Lower leg skin (tissue), 4 donors: ENCODE measurements at places on chromosomes 16 and 17. TPM values are rescaled to one million over a fixed set of nuclear protein-coding genes. Genes with fewer than 3 reads are reported as not detected.

The WDR90 gene
- 17.4 TPM for total RNA-seq

DNA sequence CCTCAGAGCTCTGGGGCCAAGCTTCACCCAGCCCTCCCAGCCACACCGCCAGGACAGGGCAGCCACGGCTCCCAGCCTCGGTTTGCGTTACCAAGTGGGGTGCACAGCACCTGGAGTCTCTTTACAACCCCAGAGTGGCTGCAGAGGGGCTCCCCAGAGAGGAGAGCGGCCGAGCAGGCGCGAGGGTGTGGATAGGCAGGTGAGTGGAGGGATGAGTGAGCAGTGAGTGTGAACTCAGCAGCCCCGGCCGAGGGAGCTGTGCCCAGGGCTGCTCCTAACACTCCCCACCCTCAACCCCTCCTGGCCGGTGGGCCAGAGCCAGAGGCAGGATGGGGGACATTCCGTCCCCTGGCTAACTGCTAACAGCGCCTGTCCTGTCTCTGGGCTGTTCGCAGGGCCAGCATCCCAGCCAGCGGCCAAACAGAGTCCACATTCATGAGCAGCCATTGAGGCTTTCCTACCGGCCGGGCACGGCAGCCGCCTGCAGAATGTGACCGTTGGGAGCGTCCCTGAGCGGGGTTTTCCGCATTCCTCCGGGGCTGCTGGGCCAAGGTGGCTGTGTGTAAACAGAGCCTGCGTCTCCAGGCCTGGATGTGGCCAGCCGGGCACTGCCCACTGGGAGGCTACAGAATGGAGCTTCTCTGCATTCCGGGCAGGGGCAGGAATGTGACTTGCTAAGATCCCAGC is 5.3 kb downstream of the ZNF469 start:
- no peak for DNase-seq

- DNase-seq = no peak
Observed at GRCh38 chr16:87620201-87620495, 17.8 kb downstream of the JPH3 start.

GRCh38 chr16:89798832-89799370 is 17.5 kb downstream of the FANCA start:
- no peak for DNase-seq

The GUCY2D gene
- 0.13 TPM for total RNA-seq

The PLA2G10 gene
- total RNA-seq = not detected

DNA sequence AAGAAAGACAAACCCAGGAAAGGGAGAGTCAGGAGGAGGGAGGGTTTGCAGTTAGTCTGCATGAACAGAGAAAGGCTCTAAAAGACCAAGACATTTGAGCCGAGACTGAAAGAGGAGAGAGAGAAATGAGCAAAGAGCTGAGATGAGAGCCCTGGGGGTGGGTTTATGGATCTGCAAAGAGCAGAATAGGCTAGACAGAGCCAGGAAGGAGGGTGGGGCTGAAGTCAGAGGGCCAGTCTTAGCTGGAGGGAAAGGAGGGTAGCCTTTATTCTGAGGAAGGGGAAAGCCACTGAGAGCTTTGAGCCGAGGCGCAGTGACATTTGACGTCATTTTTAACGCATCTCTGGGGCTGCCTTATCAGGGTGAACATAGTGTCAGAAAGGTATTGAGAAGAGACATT is 85.7 kb upstream of the CDH13 start:
- DNase-seq = no peak

- DNase-seq = no peak
Observed at GRCh38 chr17:48549281-48549630, 4.3 kb upstream of the HOXB2 start.

- DNase-seq = no peak
Observed at GRCh38 chr17:27318633-27319032, 24.7 kb downstream of the WSB1 start.

GRCh38 chr17:1188812-1189504 is 9.2 kb upstream of the ABR start:
- peak; percentile 95 for DNase-seq

The ASPA gene
- total RNA-seq = 3.2 TPM

DNA sequence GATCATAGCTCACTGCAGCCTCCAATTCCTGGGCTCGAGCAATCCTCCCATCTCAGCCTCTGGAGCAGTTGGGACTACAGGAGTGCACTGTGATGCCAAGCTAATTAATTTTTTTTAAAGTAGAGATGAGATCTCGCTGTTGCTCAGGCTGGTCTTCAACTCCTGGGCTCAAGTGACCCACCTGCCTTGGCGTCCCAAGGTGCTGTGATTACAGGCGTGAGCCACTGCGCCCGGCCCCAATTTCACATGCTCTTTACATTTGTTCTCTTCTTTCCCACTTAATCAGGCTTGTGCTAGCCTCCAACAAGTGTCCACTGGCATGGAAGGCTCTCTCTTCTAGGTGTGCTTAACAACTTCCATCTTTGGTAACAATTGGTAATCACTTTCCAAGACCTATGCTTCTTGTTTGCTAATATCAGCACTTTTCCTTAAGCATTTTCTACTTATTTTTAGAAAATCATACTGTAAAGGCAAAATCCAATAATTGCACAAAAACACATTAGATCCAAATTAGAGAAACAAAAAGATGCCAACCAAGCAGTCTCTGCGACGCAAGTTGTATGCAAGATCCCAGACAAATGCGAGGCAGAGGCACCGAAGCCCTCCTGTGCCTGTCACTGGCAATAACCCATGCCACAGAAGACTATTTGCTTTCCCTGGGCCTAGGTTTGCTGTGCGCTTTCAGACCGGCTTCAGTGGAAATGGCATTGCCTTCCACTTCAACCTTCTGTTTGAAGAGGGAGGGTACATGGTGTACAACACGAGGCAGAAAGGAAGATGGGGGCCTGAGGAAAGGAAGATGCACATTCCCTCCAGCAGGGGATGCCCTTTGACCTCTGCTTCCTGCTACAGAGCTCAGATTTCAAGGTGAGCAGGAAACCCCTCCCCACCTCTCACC is 52.6 kb downstream of the NOS2 start:
- peak; percentile 60 for DNase-seq

The CCDC40 gene
- 1.4 TPM for total RNA-seq

The LGALS9B gene
- 0.13 TPM for total RNA-seq

The ANKFY1 gene
- total RNA-seq = 35.7 TPM

GRCh38 chr17:16915752-16916556 is 56.0 kb downstream of the TNFRSF13B start:
- no peak for DNase-seq

The MYH13 gene
- total RNA-seq = not detected

DNA sequence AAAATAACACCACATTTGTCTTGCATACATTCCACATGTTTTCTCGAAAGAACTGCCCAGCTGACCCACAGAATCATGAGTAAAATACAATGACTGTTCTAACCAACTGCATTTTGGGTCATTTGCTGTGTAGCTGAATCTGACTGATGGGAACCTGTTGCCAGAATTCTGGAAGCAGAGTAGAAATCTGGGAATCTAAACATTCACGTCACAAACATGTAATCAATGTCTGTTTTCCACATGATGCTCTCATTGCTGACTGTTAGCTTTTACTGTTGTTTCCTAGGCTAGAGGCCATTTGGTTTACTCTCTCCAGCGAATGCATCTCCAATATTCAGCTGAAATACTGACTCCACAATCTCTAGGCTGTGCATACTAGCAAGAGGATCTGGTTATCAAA is 710.1 kb downstream of the KCNJ2 start:
- DNase-seq = no peak

DNA sequence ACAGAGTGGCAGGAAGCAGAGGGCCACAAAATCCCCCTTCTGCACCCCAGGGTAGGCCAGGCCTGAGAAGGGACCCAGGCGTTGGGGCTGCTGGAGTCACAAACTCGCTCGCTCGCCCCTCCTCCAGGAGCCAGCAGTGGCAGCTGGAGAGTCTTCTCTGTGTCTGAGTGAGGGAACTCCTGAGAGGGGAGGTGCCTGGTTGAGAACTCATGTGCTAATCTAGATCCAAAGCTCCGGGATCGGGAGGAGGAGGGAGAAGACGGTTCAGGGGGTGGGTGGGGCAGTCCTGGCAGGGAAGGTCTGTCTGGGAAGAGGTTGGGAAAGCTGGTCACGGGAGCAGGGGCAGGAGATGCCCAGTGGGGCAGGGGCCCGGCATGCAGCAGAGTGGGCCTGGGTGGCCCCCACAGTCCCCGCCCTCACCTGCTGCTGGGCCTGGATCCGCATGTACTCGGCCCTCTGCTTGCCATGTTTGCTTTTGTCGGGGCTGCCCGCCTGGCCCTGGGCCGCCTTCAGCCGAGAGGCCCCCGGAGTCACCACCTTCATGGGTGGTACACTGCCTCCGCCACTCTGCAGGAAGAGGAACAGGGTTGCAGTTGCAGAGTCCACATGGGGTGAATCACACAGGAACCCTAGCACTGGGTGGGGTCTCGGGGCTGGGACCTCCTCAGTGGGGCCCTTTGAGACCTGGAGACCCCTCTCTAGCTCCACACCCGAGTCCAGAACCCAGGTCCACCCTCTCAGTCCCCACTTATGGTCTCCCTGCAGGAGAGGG is 62.2 kb downstream of the SRCIN1 start:
- DNase-seq = no peak

GRCh38 chr16:78709137-78709884 is 609.9 kb downstream of the WWOX start:
- no peak for DNase-seq

GRCh38 chr16:2787406-2787805 is at the start of gene PRSS33:
Gene PRSS33, minus strand, starts transcription at chr16:2787560. Its CDS starts 1,013 bp downstream, at chr16:2786547.
- DNase-seq = no peak

GRCh38 chr17:80720610-80721577 is 176.3 kb downstream of the RPTOR start:
- no peak for DNase-seq

DNA sequence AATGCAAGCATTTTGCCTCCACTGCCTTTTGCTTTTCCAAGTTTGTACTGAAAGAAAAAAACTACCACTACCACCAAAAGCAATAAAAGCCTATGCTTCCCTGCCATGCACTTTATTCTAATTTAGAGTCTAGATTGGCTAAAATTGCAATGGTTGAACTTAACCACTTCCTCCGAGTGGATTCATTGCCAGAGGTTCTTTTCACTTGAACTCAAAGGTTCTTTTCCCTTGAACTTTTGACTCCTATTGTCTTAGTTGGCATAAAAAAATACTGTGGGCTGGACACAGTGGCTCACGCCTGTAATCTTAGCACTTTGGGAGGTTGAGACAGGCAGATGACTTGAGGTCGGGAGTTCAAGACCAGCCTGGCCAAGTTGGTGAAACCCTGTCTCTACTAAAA is 319.8 kb upstream of the GOT2 start:
- DNase-seq = no peak

DNA sequence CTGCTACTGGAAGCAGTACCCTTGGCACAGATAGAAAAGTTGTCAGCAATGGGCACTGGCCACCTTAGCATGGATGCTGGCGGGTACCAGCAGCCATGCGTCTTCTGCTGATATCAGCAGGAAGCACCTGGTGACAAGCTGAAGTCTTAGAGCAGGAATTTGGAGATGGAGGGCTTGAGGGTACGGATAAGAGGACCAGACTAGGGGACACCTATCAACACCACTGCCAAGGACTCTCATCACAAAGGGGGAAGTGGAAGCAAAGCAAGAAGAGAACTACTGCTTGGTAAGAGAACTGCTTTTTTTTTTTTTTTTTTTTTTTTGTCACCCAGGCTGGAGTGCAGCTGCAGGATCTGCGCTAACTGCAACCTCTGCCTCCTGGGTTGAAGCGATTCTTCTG is 35.4 kb upstream of the LYRM9 start:
- no peak for DNase-seq

DNA sequence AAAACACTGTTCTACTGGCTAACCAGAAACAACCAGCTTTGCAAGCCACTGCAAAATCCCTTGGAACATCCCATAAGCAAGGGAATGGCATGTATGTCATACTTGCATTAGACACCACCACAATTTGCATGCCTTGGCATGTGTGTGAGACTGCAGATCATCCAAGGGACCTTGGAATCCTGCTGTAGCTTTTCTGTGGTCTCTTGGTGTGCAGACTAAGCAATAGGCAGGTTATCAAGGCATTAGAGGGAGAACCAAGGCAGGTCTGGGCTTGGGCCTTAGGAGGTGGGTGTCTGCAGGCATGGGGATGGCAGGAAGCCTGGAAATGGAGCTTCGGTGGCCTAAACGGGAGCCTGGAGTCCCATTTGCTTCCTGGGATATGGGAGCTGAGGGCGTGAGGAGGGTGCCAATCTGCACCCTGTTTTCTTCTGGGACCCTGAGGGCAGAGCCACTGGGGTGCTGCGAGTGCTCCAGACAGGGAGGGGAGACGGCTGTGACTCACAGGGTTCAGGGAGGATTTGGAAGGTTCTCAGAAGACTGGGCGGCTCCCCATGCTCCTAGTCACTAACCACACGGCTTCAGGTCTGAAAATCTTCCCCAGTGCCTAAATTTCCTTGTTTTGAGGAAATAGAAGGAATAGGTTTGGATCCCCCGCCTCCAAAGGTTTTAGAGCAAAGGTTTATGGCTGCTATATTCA is 36.6 kb downstream of the FAM20A start:
- DNase-seq = peak; percentile 30

DNA sequence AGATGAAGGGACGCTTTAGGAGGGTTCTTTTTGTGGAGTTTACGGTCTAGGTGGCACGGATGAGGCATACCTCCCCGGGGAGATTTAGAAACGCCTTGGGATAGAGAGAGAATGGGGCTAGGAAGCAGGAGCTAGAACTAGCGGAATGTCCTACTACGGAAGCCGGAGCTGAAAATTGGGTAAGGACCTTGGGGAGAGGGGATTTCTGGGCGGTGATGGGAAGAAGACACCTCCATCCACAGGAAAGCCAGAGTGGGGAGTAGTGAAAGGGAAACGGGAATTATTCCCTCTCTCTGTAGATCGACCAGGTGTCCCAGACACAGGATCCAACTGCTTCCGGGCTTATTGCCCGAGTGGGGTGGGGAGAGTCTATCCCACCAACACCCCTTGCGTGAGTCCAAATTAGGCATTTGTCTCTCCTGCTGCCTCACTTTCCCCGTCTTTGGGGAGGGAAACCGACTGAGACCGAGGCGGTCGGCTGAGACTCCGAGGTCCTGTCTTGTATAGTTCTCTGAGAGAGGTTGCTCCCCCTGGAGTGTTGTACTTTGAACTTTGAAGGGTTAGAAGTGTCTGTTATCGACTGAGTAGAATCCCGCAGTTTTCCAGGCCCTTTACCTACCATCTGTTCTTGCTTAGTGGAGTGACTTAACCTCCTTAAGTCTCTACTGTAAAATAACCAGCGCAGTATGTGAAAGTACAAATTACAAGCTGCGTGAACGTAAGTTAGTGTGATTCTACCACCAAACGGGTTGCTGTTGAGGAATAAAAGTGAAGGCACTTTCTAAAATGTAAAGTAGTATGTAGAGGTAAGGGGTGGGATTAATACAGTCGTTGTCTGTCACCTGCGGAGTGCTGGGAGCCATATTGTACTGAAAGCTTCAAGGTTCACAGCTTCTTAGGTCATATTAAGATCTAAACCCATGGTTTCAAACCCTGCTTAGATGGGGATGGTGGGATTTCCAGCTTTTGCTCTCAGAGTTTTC is 1.0 kb downstream of the RSPRY1 start:
- no peak for DNase-seq

DNA sequence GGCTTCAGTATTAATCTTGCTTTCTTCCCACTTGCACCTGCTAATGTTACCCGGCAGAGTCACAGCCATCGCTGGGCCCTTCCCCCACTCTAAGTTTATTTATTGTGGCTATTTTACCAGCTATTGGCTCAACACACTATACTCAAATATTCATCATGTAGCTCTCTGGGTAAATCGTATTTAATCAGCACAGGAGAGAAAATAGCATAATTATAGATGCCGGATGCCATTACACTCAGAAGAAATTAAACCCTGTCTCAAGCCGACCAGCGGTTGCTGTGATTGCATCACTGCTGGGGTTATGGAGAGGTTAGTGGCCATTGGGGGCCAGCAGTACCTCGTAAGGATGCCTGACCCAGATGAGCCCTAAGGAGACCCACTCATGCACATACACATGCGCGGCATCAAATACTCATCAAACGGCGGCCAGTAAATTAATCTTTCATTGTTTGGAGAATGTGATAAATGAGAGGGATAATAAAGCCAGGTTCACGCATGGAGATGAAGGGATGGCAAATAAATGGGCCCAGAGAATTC is 269.5 kb upstream of the ZFHX3 start:
- DNase-seq = no peak
